ENCODE measurements at places on chromosomes 2 and 18.

DNA sequence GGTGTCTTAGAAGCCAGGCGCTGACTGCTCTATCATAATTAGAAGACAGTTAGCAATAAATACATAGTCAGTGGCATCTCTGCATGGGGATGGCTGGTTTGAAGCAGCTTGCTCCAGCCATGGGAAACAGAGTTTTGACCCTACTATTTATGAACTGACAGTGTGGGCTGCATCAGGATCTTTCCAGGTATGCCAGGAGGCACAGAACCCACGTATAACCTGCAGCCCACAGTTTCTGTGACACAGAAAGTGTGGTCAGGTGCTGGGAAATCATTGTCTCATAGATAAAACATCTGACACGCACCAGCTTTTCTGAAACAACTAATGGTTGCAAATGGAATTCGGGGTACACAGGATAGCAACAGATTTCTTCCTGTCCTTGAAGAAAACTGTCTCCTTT lies 34.7 kb downstream of the INPP4A start:
- no peak for DNase-seq

- peak; percentile 48 for DNase-seq
Measured at GRCh38 chr2:164458792-164459191, 162.5 kb downstream of the GRB14 start.

DNA sequence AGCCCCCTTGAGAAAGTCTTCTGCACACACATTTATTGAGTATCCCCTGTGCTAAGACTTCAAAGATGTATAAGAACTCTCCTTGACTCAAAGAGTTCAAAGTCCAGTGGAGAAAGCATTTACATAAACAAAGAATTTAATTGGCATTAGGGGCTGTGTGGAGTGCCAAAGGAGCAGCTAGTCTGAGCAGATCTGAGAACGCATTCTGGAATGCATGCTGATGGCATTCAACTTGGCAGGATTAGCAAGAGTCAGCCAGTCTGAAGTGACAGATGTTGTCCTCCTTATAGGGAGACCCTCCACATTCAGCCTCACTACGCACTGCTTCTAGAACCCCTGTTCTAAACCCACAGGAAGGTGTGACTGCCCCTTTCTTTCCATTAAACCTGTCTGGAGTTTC lies 191.5 kb downstream of the RAD51AP2 start:
- DNase-seq: no peak

DNA sequence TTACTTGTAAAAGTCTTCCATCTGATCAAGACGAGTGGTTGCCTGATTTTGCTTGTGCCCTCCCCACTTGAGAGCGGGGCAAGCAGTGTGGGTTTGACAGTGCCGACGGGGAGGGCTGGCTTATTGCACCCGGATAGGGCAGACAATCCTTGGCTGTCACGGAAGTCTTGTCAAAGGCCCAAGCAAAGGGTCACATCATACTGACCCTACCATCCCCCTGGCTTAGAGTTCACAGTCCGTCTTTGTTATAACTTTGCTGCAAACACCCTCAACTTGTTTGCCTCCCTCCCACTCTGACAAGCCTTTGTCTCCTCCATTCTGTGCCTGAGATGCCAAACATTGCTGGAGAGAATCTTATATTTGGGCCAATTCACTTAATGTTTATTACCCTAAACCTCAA lies 165.9 kb upstream of the MSH6 start:
- DNase-seq: no peak

DNA sequence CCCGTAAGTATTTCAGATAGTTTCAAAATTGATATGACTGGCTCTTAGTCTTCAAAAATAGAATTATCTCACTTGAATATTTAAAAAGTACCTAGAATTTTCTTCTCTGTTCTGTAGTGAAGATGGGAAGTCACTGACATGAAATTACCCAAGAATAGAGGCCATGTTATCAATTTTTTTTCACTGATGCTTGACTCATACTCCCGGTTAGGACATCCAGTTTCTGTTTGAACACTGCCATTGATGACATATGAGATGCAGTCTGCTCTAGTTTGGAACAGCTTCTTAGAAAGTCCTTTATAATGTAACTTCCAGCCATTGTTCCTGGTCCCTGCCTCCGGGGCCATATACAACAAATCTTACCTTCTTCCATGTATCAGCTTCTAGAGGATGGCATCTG lies 26.0 kb downstream of the MAP3K20 start:
- no peak for DNase-seq

GRCh38 chr2:112547333-112547732 lies 5.1 kb downstream of the POLR1B start:
- no peak for DNase-seq

DNA sequence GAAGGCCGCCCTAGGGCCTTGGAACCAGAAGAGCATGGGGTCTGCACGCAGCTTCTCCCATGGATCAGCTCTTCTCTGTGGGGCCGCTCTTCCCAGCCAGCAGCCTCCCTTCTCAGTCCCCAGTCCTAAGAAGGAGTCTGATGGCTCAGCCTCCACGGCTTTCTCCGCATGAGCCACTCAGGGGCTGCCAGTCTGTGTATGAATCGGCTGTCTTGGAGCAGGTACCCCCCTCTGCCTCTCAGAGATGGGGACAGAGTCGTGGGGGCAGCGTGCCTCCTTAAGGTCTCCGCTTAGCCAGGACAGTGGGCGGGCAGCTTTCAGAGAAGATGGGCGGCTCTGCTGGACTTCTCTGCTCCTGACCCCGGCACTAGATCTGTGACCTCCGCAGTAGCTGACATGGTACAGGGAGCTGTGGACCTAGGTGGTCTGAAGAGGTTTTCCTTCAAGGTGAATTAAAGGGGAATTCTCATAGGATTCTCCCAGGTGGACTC lies 21.6 kb downstream of the INPP5D start:
- DNase-seq: no peak
